ENCODE measurements at places on chromosomes 1 and 21.

GRCh38 chr1:26889551-26890466 lies at the start of gene GPN2:
TSS of gene GPN2 (minus strand) at chr1:26890283. CDS start at chr1:26890096, 187 bp downstream.
- DNase-seq: peak; percentile 73

DNA sequence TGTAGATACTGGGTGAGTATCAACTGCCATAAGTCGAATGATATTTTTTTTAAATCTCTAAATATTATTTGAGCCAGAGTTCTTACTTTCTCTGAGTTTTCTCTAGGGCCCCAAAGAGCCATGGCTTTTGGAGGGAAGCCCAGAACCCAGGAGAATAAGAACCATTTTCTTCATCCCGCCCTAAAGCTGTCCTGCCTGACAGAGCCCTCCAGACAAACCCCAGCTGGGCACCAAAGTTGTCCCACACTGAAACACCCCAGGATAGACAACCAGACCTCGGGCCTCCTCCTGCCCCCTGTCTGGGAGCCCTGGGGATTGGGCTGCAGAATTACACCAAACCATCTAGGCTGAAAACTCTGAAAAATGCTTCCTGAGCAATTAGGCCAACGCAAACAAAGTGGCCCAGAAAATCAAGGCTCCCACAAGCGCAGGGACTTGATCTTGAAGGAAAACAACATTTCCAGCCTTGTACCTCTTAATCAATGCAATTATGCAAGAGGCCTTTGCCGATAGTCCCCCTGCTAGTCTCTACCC lies 113.1 kb downstream of the RRAGC start:
- no peak for DNase-seq

- DNase-seq: no peak
These were observed 6.9 kb downstream of the MAPKAPK2 start for GRCh38 chr1:206691604-206692003.

DNA sequence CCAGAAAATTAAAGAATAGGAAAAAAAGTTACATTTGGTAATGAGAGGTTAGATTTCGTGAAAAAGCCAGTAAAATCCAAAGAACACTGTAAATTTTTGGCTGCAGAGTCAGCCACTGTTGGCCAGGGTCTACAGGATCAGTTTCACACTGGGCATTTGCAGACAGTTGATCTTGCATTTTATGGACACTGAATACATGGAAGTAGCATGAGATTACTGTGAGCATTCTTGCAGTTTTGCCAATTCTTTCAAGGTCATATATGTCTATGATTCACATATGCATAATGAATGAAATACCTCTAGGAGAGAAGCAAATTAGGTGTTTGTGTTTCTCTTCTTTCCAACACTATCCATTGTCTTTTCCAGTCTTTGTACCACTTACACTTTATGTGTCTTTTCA lies 200.8 kb upstream of the DPYD start:
- DNase-seq: no peak

DNA sequence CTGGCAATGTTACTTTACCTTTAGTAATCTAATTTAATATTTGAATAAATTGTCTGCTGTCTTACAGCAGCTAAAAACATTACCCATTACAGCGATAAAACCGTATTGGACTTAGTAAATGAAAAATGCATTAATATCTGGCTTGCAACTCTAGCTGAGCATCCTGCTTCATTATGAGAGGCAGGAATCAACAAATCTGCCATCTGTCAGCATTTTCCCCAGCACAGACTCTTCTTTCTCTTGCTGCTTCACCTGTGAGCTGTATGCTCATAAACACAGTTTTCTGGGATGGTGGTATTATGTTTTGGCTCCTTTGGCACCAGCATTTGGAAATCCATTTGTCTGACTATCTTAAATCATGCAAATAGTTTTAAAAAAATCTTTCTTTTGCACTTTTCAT lies 487.1 kb downstream of the KCNT2 start:
- no peak for DNase-seq

- DNase-seq: no peak
These were observed 8.1 kb upstream of the CLCA4 start for GRCh38 chr1:86538775-86539174.

DNA sequence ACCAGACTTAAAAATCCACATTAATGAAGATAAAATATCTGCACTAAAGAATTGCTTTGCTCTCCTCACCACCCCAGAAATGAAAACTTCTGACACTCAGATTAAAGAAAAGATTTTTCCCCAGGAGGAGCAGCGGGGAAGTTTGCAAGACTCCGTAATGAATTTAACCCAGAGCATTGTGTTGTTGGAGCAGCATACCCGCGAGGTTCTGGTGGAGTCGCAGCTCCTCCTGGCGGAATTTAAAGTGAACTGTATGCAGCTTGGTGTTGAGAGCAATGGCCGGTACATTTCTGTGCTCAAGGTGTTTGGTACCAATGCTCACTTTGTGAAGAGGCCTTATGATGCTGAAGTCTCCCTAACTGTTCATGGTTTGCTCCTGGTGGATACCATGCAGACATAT lies 46.4 kb downstream of the VPS13D start:
- DNase-seq: no peak

- no peak for DNase-seq
These were observed 40.2 kb downstream of the APP start for GRCh38 chr21:26130249-26130881.

DNA sequence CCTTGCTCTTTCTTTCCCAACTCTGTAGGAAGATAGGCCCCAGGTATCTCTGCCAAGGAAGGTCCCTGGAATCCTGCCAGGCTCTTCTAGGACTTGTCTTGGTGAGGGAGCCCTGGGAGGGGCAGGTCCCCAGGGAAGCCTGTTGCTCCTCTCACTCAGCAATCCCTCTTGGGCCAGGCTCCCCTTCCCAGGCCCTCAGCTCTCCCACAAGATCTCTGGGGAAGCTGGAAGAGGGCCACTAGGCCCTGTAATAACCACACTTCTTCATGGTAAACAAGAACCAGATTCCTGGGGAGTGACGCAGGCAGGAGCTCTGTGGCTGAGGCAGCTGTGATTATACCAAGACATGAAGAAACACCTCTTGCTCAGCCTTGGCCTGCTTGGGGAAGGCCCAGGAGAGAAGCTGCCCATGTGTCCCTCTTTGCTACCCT lies 9.9 kb upstream of the MAPKAPK2 start:
- DNase-seq: no peak

GRCh38 chr1:48341221-48341620 lies 118.7 kb downstream of the SLC5A9 start:
- no peak for DNase-seq

GRCh38 chr1:12202190-12202497 lies 27.7 kb upstream of the VPS13D start:
- DNase-seq: no peak

GRCh38 chr1:117752661-117753060 lies 146.8 kb downstream of the TENT5C start:
- DNase-seq: no peak

DNA sequence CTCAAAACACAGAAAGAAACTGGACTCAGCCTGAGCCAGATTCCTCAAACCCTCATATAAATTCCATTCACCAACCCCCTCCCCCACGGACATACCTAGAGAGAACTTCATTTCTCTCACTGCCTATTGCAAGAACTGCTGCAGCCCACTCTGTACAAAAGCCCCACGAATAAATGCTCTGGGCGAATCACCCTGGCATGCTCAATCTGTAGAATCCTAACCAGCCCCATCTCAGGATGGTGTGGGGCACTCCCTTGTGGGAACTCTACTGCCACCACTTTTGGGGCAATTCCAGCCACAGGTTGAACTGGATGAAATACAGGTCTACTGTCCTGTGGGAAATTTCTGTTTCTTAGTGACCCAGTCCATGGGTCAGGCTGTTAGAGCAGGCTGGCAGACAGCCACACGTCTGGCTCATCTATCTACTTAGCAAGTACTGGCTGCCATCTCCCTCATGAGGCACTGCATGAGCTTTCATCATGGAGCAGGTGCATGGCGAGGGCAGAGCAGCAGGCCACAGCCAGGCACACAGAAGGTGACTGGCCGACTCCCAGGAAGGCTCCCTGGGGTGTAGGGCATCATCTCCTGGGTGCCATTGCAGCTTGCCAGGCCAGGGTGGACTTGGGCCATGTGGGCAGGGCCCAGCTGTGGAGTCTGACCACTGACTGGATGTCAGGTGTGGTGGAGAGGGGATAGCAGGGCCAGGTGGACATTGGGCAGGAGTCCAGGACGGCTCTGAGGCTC lies 1.6 kb upstream of the C1orf35 start:
- DNase-seq: peak; percentile 18

GRCh38 chr21:28160378-28160777 lies 832.3 kb downstream of the LTN1 start:
- no peak for DNase-seq

- DNase-seq: no peak
These were observed 50.8 kb downstream of the HS2ST1 start for GRCh38 chr1:86965012-86965826.

GRCh38 chr1:5619469-5619868 lies 372.8 kb downstream of the NPHP4 start:
- DNase-seq: no peak

- no peak for DNase-seq
These were observed 60.5 kb upstream of the ABCD3 start for GRCh38 chr1:94357661-94358060.

GRCh38 chr1:204357551-204358490 lies 1.9 kb downstream of the PLEKHA6 start:
- DNase-seq: no peak

- DNase-seq: no peak
These were observed 159.6 kb downstream of the TOMM20 start for GRCh38 chr1:234969011-234969441.

GRCh38 chr1:56411484-56412180 lies 167.7 kb downstream of the PLPP3 start:
- no peak for DNase-seq

- no peak for DNase-seq
These were observed 19.0 kb downstream of the THEMIS2 start for GRCh38 chr1:27891196-27891889.

- no peak for DNase-seq
These were observed 48.1 kb downstream of the AJAP1 start for GRCh38 chr1:4702464-4702863.

Measured in D721Med (cell line).